ENCODE measurements at places on chromosomes 2 and 18.

GRCh38 chr2:181985632-181986205 lies at the start of gene PPP1R1C:
Gene PPP1R1C (plus strand): TSS chr2:181985853. CDS start chr2:181986111, 258 bp downstream.
- DNase-seq = no peak

DNA sequence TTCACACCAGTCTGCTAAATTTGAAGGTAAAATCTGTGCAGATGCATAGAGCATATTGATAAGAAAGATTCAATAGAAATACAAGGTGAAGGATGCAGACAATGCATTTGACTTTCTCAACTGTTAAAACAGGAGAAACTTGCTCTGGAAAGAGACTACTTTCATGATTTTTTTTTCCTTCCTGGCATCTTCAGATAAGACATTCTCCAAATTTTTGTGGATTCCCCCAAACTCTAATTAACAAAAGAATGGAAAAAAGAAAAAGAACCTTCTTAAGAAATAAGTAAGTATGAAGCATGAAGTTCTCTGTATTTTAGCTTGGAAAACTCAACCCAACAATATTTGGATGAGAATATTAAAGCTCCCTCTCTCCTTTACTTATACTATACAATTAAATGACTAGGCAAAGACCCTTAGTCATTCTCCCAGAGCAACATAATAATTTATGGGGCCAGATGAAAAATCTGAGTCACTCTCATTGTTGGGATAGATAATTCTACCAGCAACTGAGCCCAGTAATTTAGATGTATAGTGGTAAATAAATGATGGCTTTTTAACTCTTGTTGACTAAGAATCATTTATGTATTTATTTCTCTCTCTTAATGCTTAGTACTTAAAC lies 298.7 kb upstream of the COL3A1 start:
- no peak for DNase-seq

GRCh38 chr18:31088532-31088931 lies 13.7 kb downstream of the DSC2 start:
- no peak for DNase-seq

GRCh38 chr2:101597347-101597944 lies 100.1 kb upstream of the MAP4K4 start:
- DNase-seq = no peak
